ENCODE measurements at places on chromosomes 11 and 22.

- no peak for DNase-seq
Measured at GRCh38 chr11:80462211-80462610, 1021.4 kb upstream of the TENM4 start.

DNA sequence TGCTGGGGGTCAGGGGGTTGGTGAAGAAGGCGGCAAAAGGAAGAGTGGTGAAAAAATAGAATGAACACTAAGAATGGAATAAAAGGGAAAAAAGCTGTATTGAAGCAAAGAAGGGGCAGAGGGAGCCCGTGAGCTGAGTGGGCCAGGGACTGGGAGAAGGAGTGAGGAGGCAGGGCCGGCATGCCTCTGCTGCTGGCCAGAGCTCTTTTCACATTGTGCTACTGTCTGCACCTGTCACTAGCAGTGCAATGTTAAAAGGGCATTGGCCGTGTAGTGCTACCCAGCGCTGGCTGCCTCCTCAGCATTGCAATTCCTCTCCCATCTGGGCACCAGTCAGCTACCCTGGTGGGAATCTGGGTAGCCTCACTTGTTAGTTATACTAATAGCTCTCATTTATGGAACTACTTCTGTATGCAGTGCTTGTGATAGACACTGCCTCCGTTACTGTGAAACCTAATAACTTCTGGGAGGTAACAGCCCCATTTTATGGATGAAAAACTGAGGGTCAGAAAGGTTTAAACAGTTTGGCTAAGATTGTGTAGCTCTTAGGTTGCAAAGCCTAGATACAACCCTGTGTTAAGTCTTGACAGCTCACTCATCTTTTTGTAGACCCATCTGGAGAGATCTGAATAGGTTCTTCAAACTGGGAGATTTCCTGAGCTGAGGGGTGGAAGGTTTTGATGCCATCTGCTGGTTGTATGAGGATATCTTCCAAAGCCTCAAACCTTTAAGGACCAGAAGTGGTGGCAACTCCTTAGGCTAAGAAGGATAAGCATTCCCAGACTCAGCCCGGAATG is 8.5 kb downstream of the YPEL4 start:
- DNase-seq = no peak

- no peak for DNase-seq
Measured at GRCh38 chr11:65997286-65997685, 4.7 kb downstream of the EIF1AD start.

DNA sequence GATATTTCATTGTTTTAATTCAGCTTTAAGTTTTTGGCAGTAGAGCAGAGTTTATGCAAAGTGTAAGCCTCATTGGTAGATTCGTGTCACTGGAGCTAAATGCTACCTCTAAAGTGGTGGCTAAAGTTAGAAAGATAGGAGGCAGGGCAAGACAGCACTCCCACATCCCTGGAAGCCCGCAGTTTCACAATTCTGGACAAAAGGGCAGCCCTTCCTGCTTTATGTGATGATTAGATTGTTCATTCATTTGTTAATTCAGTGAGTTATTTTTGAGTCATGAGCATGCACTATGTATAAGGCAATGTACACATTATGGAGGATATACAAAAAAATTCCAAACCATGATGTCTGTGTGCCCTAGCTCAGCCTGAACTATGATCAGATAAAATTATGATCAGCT is 52.1 kb upstream of the EIF3M start:
- no peak for DNase-seq

GRCh38 chr11:130085671-130086290 is 16.1 kb downstream of the APLP2 start:
- DNase-seq = no peak

DNA sequence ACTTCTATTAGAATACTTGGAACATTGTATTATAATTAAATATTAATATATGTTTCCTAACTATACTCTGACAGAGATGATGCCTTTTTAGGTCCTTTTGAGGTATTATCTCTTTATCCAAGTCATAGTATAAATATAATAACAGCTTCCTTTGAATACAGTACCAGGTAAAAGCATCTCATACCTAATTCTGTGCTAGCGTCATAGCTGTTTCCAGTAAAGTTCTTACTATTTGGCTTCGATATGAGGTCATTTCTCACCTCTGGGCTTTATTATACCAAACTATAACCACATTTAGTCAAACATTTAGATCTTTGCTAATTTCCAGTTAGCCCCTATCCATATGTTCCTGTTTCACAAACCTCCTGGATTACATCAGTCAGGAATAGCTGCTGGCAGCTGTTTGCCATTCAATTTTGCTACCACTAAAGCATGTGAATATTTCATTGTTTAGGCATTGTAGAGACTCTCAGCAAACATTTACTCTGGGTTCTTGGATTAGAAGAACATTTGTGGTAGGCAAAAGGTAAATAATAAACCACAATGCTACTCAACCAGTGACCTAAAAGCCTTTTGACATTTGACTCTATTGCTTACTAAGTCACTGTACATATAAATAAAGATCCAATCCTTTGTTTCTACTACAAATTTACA is 255.1 kb downstream of the TTC28 start:
- no peak for DNase-seq

DNA sequence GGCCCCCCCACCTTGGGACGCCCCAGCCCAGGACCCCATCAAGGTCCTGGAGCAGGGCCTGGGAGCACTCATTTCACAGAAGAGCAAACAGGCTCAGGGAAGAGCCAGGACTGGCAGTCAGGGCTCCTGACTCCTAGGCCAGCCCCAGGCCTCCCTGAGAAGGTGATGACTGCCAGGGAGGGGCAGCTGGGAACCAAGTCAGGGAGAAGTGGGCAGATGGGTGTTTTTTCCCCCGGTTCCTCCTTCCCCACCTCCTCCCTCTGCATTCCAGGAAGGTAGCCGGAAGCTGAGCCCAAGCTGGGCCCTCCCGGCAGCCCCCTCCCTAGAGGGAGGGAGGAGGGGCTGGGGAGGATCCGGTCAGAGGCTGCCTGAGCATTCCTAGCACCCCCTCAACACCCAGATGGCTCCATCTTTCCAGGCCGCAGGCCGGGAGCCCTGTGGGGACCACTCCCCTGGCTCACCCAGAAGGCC is 19.6 kb downstream of the MYRF start:
- DNase-seq = no peak

GRCh38 chr22:27474112-27474571 is 327.4 kb downstream of the MN1 start:
- DNase-seq = no peak

- no peak for DNase-seq
Measured at GRCh38 chr11:96051820-96052219, 127.9 kb upstream of the MTMR2 start.

- no peak for DNase-seq
Measured at GRCh38 chr11:64298966-64299846, 952 bp upstream of the CATSPERZ start.

GRCh38 chr11:120912915-120913314 is 111.0 kb upstream of the TBCEL start:
- no peak for DNase-seq

DNA sequence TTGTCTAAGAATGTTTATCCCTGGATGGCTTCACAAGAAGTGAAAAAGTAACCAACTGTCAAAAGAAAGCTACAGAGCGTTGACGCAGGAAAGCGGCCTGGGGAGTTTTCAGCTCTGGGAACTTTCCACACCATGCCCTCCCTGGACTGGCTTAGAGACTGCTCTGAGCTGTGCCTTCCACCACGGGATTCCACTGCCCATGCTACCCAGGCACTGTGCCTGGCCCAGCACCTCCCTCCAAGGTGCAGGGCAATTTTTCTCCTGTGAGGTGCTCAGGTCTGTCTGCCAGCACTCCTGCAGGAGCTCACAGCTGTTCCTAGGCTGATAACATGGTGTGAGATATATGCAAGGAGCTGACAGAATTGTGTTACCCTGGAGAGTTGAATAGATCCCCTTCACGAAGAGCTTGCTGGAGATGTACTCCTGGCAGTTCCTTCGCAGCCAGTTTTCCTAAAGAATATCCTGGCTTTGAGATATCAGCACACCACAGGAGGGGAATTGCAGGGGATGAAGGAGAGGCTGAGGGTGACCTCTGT is 258.3 kb upstream of the B3GAT1 start:
- DNase-seq = no peak

DNA sequence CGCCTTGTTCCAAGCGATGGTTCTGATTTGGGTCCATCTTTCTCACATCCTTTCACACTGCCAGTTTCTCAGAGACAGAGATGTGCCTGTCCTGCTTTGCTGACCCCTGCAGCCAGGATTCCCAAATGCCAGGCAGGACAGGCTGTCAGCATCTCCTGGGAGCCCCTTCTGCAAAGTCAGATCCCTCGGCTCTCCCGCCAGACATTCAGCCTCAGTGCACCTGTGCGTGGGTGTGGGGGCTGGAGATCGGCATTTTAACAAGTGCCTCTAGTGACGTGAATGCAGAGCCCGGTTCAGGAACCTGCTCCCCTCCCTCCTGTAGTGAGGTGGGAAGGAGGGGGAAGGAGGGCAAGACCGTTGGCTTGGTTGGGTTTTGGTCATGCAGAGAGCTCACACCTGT is 108.9 kb upstream of the FGF3 start:
- DNase-seq = no peak

- no peak for DNase-seq
Measured at GRCh38 chr11:12540913-12541582, 133.2 kb upstream of the TEAD1 start.

Measured in activated T-cell treated with anti-CD3 and anti-CD28 coated beads, Interleukin-2, amount 50 U/mL, for 48 hours (primary cell).